Thoracic aorta (tissue), 2 donors: ENCODE measurements at places on chromosomes 1 and 21. TPM values are rescaled to one million over a fixed set of nuclear protein-coding genes. Genes with fewer than 3 reads are reported as not detected.

Gene HSPA6
- 7.7 TPM for total RNA-seq

Gene HTR1D
- total RNA-seq, result not detected

Gene FAM78B
- 0.81 TPM for total RNA-seq

Gene DNASE2B
- total RNA-seq, result not detected

Gene AGRN
- 36.2 TPM for total RNA-seq

Gene BATF3
- 2.2 TPM for total RNA-seq

Gene TTLL7
- total RNA-seq, result 71.4 TPM

Gene SLC44A5
- 0.68 TPM for total RNA-seq

Gene HSD3B2
- total RNA-seq, result not detected

Gene ACOT11
- 19.3 TPM for total RNA-seq

Gene SMG5
- total RNA-seq, result 72.7 TPM

Gene AGO4
- 19.4 TPM for total RNA-seq

Gene FAM163A
- not detected for total RNA-seq

Gene ODR4
- total RNA-seq, result 18.4 TPM

Gene DNMT3L
- total RNA-seq, result not detected

Gene HPDL
- not detected for total RNA-seq

Gene LRRC41
- 70.7 TPM for total RNA-seq

Gene SH2D1B
- 0.68 TPM for total RNA-seq

Gene DNALI1
- total RNA-seq, result 6.5 TPM

Gene FRRS1
- 7.6 TPM for total RNA-seq

Gene OR2T11
- total RNA-seq, result not detected

Gene RAB42
- total RNA-seq, result 0.95 TPM

Gene DPM3
- total RNA-seq, result 68.6 TPM

Gene IL22RA1
- 0.21 TPM for total RNA-seq

Gene GJA8
- total RNA-seq, result not detected

Gene DPT
- 60.7 TPM for total RNA-seq

Gene CD84
- 11.6 TPM for total RNA-seq

Gene LDLRAD1
- total RNA-seq, result not detected

Gene KCNQ4
- total RNA-seq, result 11.5 TPM

Gene CELA3A
- 6.6 TPM for total RNA-seq

Gene IQCC
- not detected for total RNA-seq
